ENCODE measurements at places on chromosomes 5 and 9. TPM values are rescaled to one million over a fixed set of nuclear protein-coding genes. Genes with fewer than 3 reads are reported as not detected.

Gene SLC4A9
- total RNA-seq = not detected

Gene CD274
- 21.4 TPM for total RNA-seq

Gene IL7R
- total RNA-seq = 10.8 TPM

Gene PPIC
- 51.9 TPM for total RNA-seq

Gene BTNL8
- not detected for total RNA-seq

Gene CDC25C
- total RNA-seq = 1.6 TPM

Gene JMY
- total RNA-seq = 9.0 TPM

Gene CCL19
- total RNA-seq = not detected

Gene GCNT1
- total RNA-seq = 14.7 TPM

Gene GRM6
- not detected for total RNA-seq

GRCh38 chr9:131610231-131610761, 65.0 kb downstream of the PRRT1B start:
- peak; percentile 98 for DNase-seq
- peak overlapping the region; percentile 41 for H3K27ac ChIP-seq
- no peaks in the 10 kb centered on the region for H3K36me3 ChIP-seq
- H3K27me3 ChIP-seq = no peaks in the 10 kb centered on the region
- H3K4me1 ChIP-seq = peaks cover 37% of the 10 kb centered on the region
- no peak overlapping the region for H3K4me3 ChIP-seq

DNA sequence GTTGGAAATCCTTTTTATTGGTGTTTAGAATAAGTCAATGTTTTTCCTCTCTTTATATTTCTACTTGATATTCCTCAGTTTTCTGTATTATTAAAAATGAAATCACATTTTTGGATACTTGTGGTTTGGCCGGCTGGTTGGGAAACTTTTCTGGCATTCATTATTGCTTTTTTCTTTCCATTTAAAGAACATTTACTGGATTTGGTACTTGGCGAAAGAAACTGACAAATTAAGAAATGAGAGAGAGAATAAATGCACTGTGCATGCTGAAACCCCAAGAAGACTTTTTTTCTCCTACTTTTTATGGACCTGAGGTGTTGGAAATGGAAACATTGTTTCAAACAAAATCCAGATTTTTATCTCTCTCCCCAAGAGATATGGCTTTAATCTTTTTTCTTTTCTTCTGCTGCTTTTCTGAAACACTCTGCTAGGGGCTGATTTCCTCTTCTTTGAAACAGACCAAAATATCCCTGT, 128.4 kb downstream of the SNX18 start:
- peaks cover 30% of the 10 kb centered on the region for H3K4me1 ChIP-seq
- no peak for DNase-seq
- H3K27me3 ChIP-seq = no peaks in the 10 kb centered on the region
- no peak overlapping the region for H3K4me3 ChIP-seq
- H3K36me3 ChIP-seq = no peaks in the 10 kb centered on the region

GRCh38 chr5:172854451-172854871, 20.4 kb downstream of the ERGIC1 start:
- H3K36me3 ChIP-seq = no peaks in the 10 kb centered on the region
- H3K4me3 ChIP-seq = no peak overlapping the region
- no peaks in the 10 kb centered on the region for H3K27me3 ChIP-seq
- H3K4me1 ChIP-seq = peaks cover 41% of the 10 kb centered on the region
- no peak for DNase-seq

DNA sequence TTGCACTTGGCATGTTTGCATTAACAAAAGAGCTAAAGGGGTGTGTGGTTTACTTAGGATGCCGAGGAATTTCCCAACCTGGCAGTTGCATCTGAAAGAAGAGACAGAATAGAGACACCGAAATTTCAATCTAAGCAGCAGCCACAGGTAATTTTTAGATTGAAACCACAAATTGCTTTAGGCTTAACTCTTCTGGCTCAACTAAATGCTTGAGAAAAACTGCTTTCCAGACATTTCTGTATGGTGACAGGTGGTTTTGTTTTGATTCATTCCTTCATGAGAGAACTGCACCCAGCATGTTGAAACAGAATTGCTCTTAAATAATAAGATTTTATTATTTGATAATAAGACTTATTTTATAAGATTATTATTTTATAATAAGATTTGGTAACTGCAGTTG, 21.5 kb downstream of the SECISBP2 start:
- no peak overlapping the region for H3K27ac ChIP-seq
- H3K4me3 ChIP-seq = no peak overlapping the region
- peaks cover 48% of the 10 kb centered on the region for H3K36me3 ChIP-seq

DNA sequence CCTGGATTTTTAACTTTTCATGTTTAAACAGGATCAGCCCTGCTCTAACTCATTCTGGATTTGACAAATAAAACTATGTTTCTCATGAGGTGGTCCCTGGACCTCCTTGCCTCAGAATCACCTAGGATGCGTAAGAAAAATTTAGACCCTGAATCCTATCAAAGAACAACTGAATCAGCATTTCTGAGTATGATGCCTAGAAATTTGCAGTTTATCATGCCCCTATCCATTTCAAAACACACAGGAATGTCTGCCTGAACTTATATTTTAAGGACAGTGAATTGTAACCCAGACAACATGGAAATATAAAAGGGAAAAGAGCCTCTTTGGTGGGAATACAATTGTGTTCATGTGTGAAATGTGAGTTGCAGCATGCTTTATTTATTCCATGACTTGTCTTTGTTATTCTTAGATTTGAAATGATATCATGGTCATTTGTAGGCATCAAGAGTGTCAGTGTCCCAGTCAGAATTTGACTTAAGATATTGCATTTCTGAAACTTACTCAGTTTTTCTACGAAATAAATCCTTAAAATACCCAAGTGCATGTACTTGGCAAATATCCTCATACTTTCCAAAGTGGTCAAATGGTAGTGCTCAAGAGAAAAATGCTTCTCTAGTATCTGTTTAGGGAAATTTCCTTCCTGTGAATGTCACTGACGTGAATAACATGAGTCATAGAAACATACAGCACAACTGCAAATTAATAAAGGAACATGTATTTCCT, 144.3 kb downstream of the GIN1 start:
- H3K27ac ChIP-seq = peak overlapping the region; percentile 55
- H3K4me1 ChIP-seq = peaks cover 9% of the 10 kb centered on the region
- H3K4me3 ChIP-seq = no peak overlapping the region
- DNase-seq = peak; percentile 63
- peaks cover 3% of the 10 kb centered on the region for H3K36me3 ChIP-seq

DNA sequence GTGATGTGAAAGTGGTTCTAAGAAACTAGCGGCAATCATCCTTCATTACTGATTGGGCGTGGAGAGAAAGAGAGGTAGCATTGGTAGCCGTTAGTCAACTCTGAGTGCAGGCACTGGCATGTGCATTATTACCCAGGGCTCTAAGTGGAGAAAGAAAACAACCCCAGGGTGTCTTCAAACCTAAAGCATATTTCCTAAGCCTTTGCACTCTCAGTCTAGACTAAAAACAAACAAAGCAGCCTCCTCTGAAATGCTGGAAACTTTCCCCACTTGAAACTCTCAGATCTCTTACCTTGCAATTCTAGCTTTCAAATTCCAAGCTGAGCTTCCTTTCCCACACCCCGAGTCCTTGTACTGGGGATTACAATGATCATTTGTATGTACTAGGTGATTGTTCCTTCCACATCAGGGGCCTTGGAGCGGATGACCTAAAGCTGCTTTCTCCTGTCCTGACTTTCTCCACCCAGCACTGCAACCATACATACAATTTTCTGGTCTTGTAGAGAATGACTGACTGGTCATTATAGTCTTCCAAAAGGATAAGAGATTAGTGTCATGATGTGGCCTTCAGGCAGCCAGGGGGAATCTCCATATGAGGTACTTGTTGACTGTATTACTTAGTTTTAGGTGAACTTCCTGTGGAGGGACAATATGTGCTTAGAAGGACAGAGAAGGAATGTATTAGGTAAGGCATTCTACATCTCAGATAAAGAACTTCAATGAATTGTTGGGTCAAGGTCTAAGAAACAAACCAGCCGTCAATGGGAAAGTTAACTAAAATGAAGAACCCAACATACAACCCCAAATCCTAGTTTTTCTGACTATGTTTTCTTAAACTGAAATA, 98.3 kb upstream of the CDKN2B start:
- H3K4me1 ChIP-seq = peaks cover 54% of the 10 kb centered on the region
- no peak overlapping the region for H3K4me3 ChIP-seq
- DNase-seq = peak; percentile 89

GRCh38 chr9:121199921-121200320, 1.7 kb downstream of the RAB14 start:
- H3K4me3 ChIP-seq = peak overlapping the region; percentile 78
- H3K36me3 ChIP-seq = no peaks in the 10 kb centered on the region
- H3K27ac ChIP-seq = no peak overlapping the region
- peaks cover 17% of the 10 kb centered on the region for H3K4me1 ChIP-seq
- no peaks in the 10 kb centered on the region for H3K27me3 ChIP-seq
- no peak for DNase-seq

GRCh38 chr5:72955143-72955767, 586 bp upstream of the FCHO2 start:
- H3K36me3 ChIP-seq = no peaks in the 10 kb centered on the region
- H3K4me3 ChIP-seq = peak overlapping the region; percentile 91
- no peaks in the 10 kb centered on the region for H3K27me3 ChIP-seq
- peak overlapping the region; percentile 96 for H3K27ac ChIP-seq

GRCh38 chr5:139118804-139119203, 79.4 kb downstream of the SIL1 start:
- peaks cover 2% of the 10 kb centered on the region for H3K36me3 ChIP-seq
- no peak for DNase-seq
- no peaks in the 10 kb centered on the region for H3K27me3 ChIP-seq
- H3K4me1 ChIP-seq = no peaks in the 10 kb centered on the region
- no peak overlapping the region for H3K4me3 ChIP-seq
- H3K27ac ChIP-seq = no peak overlapping the region

GRCh38 chr5:65927503-65928321, 1.3 kb downstream of the ERBIN start:
- DNase-seq = peak; percentile 60
- peak overlapping the region; percentile 96 for H3K27ac ChIP-seq
- H3K4me1 ChIP-seq = peaks cover 11% of the 10 kb centered on the region

DNA sequence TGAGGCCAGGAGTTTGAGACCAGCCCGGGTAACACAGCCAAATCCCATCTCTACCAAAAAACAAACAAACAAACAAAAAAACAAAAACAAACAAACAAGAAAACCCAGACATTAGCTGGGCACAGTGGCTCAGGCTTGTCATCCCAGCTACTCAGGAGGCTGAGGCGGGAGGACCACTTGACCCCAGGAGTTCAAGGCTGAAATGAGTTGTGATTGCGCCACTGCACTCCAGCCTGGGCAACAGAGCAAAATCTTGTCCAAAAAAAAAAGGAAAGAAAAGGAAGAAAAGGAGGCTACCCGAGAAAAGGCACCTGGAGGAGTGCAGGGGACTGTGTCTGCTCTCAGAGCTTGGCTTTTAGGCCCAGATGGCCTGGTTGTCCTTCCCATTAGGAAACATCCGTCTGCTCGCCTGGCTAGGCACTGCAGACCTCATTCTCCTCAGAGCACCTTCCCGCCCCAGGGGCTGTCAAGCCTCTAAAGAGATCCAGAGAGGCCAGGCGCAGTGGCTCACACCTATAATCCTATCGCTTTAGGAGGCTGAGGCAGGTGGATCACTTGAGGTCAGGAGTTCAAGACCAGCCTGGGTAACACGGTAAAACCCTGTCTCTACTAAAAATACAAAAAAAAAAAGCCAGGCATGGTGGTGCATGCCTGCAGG, 185.3 kb upstream of the IER5L start:
- H3K27me3 ChIP-seq = no peaks in the 10 kb centered on the region
- no peak overlapping the region for H3K4me3 ChIP-seq
- no peak for DNase-seq
- no peaks in the 10 kb centered on the region for H3K4me1 ChIP-seq

DNA sequence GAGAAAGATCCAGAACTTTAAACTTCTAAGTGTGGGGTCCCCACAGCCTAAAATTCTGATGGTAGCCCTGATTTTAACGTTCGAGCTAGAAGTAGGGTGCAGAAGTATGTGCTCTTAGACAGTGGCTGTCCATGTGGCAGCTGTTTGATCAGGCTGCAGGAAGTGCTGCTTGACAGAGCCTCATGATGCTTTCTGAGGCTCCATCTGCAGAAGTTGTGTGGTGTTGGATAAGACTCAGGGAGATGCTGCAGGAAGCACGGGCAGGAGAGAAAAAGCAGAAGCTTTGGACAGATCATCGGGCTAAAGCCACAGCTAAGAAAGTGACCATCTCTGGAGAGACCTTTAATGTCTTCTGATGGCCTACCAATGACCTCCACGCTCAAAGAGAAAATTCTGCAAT, 8.1 kb downstream of the MTMR12 start:
- no peaks in the 10 kb centered on the region for H3K27me3 ChIP-seq
- no peaks in the 10 kb centered on the region for H3K36me3 ChIP-seq
- no peak overlapping the region for H3K4me3 ChIP-seq
- DNase-seq = no peak

DNA sequence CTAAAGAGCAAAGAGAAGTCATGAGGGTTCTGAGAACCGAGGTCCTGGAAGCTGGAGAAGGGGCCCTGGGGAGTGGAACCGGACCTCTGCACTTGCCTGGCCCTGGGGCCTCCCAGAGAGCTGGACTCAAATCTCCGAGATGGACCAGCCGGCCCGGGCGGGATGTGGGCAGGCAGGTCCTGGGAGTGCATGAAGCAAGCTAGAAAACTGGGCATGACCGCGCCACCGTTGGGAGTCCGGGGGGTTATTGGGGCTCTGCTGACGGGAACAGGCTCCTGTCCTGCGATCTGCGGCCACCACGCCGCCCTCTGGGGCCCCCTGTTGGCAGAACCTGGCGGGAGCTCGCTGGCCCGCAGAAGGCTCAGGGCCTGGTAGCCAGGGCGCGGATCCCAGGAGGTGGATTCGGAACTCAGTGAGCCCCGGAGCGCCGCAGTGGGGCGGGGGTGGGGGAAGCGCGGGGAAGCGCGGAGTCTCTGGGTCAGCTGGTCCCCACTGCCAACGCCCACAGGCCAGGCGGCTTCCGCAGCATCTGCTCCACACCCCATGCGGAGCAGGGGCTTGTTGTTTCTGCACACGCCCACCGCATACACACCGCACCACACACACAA, 150.6 kb downstream of the ERCC6L2 start:
- no peak for DNase-seq
- no peak overlapping the region for H3K27ac ChIP-seq
- H3K27me3 ChIP-seq = peaks cover 63% of the 10 kb centered on the region
- H3K4me1 ChIP-seq = no peaks in the 10 kb centered on the region

DNA sequence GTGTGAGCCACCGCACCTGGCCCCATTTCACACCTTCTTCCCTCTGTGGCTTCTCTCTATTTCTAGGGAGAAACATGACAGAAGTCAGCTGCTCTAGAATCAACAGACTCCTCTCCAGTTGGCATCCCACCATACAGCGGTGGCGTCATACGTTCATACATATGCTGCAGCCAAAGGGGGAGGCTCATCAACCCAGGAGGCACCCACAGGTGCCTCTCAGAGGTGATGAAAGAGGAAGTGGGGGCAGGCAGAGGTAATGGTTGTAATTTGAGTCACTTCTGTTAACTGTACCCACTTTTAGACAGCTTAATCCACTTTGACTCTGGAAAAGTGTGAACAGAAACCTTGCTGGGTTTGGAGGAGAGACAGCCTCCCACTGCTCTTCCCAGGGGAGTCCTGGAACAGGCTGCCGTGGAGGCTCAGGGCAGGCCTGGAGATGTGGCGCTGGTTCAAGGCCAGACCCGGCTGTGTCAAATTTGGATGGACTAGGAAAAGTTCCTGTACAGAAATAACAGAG, 47.3 kb upstream of the SUB1 start:
- no peak for DNase-seq
- H3K4me1 ChIP-seq = peaks cover 3% of the 10 kb centered on the region
- H3K4me3 ChIP-seq = no peak overlapping the region
- no peaks in the 10 kb centered on the region for H3K36me3 ChIP-seq
- no peaks in the 10 kb centered on the region for H3K27me3 ChIP-seq

GRCh38 chr5:10789021-10789420, 28.0 kb upstream of the DAP start:
- H3K4me3 ChIP-seq = no peak overlapping the region
- H3K27me3 ChIP-seq = no peaks in the 10 kb centered on the region
- H3K27ac ChIP-seq = peak overlapping the region; percentile 38
- no peaks in the 10 kb centered on the region for H3K36me3 ChIP-seq
- peaks cover 17% of the 10 kb centered on the region for H3K4me1 ChIP-seq

GRCh38 chr5:136198453-136198852, 5.5 kb upstream of the SMIM32 start:
- H3K27me3 ChIP-seq = peaks cover 14% of the 10 kb centered on the region
- H3K27ac ChIP-seq = no peak overlapping the region
